ENCODE measurements at places on chromosomes 6 and 20. TPM values are rescaled to one million over a fixed set of nuclear protein-coding genes. Genes with fewer than 3 reads are reported as not detected.

The STX11 gene
- 36.0 TPM for total RNA-seq

The SNHG17 gene
- 119 TPM for total RNA-seq

The SLC17A9 gene
- total RNA-seq: 10.2 TPM

The COL19A1 gene
- total RNA-seq: 0.19 TPM

The MACROD2 gene
- total RNA-seq: not detected

The NHSL1 gene
- total RNA-seq: 1.6 TPM

DNA sequence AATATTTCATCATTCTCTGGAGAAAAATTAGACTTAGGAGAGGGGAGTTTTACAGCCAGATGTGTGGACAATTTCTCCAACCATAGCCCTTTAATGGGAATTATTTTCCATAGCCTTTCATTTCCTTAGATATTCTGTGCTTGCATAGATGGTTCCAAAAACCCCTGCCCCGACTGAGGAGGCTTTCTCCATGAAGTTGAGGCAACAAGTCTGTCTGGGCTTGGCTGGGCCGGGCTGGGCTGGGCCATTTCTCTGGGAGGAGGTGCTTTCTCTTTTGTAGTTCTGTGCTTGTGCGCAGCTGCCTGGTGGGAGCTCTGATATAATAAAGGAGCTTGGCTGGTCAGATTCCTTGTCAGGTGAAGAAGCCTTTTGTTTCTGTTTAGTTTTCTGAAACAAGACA lies 71.4 kb downstream of the SOBP start:
- no peaks in the 10 kb centered on the region for H3K36me3 ChIP-seq
- no peaks in the 10 kb centered on the region for H3K4me1 ChIP-seq
- no peak for DNase-seq
- H3K4me3 ChIP-seq: no peak overlapping the region
- peaks cover 30% of the 10 kb centered on the region for H3K27me3 ChIP-seq

GRCh38 chr6:136920671-136921380 lies 1.3 kb upstream of the SLC35D3 start:
- H3K27me3 ChIP-seq: peaks cover 48% of the 10 kb centered on the region
- peak overlapping the region; percentile 88 for H3K4me3 ChIP-seq
- H3K27ac ChIP-seq: peak overlapping the region; percentile 19

- H3K36me3 ChIP-seq: no peaks in the 10 kb centered on the region
- H3K4me1 ChIP-seq: no peaks in the 10 kb centered on the region
- no peak for DNase-seq
- H3K4me3 ChIP-seq: no peak overlapping the region
Measured at GRCh38 chr6:55047451-55048044, 126.8 kb upstream of the HCRTR2 start.

GRCh38 chr20:10667560-10668167 lies 6.1 kb downstream of the JAG1 start:
- no peak overlapping the region for H3K27ac ChIP-seq
- no peaks in the 10 kb centered on the region for H3K36me3 ChIP-seq
- no peak for DNase-seq
- H3K27me3 ChIP-seq: peaks cover 55% of the 10 kb centered on the region
- no peak overlapping the region for H3K4me3 ChIP-seq
- peaks cover 22% of the 10 kb centered on the region for H3K4me1 ChIP-seq

- no peak for DNase-seq
- H3K36me3 ChIP-seq: no peaks in the 10 kb centered on the region
- H3K27ac ChIP-seq: no peak overlapping the region
- H3K4me1 ChIP-seq: no peaks in the 10 kb centered on the region
- H3K4me3 ChIP-seq: no peak overlapping the region
Measured at GRCh38 chr6:123967905-123968304, 164.2 kb downstream of the NKAIN2 start.

DNA sequence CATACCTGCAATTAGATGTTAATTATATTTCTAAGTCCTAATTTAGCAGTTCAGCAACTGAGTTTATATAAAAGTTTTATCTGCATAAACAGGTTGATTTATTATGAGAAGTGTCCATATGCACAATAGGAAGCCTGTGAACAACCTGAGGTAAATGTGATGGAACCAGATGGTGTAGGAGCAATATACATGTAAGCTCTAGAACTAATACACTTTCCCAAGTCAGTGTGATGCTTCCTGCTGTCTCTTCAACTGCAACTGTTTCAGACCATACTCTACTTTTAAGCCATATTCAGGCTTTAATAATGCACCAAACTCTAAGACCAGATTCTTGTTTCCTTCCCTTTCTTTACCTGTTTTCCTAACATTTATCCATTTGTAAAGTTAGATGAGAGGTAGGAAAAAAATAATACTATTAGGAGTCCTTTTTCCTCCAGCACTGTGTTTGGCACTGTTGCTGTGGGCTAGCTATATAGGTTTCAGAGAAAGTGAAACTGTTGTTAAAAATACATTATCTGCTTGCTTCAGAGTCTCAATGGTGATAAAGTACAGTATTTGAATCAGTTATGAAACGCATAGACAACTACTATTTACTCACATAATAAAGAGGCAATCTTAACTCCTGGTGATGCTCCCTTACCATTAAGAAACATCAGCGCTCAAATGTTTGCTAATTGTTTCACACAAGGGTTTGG lies 1009.3 kb downstream of the GRIK2 start:
- no peak for DNase-seq
- no peaks in the 10 kb centered on the region for H3K36me3 ChIP-seq
- no peak overlapping the region for H3K4me3 ChIP-seq
- H3K27ac ChIP-seq: no peak overlapping the region

GRCh38 chr6:155274106-155274505 lies 10.3 kb downstream of the CLDN20 start:
- H3K36me3 ChIP-seq: peaks cover 10% of the 10 kb centered on the region
- H3K4me1 ChIP-seq: peaks cover 6% of the 10 kb centered on the region
- H3K27ac ChIP-seq: no peak overlapping the region

DNA sequence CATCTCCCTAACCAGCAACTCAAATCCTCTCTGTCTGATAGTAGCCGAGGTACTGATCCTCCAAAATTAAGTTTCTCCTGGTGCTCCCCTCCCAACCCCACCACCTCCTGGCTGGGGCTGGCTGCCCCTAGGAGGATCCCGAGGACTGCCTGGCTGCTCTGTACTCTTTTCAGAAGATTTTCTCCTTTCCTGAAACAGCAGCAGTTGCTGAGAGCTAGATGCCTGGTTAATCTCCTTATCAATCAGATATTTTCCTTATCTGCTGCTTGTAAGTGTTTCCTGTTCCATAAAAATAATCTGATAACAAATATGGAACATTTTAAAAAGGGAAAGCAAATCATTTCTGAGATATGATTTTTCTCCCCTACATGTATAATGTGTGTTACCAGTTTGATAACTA lies 52.8 kb downstream of the ZMYND8 start:
- H3K36me3 ChIP-seq: peaks cover 7% of the 10 kb centered on the region
- H3K4me3 ChIP-seq: no peak overlapping the region
- DNase-seq: no peak

- peak overlapping the region; percentile 77 for H3K27ac ChIP-seq
- H3K4me1 ChIP-seq: peaks cover 76% of the 10 kb centered on the region
- peak overlapping the region; percentile 77 for H3K4me3 ChIP-seq
- no peaks in the 10 kb centered on the region for H3K36me3 ChIP-seq
- no peaks in the 10 kb centered on the region for H3K27me3 ChIP-seq
Measured at GRCh38 chr6:159107451-159108260, 61.5 kb upstream of the FNDC1 start.

DNA sequence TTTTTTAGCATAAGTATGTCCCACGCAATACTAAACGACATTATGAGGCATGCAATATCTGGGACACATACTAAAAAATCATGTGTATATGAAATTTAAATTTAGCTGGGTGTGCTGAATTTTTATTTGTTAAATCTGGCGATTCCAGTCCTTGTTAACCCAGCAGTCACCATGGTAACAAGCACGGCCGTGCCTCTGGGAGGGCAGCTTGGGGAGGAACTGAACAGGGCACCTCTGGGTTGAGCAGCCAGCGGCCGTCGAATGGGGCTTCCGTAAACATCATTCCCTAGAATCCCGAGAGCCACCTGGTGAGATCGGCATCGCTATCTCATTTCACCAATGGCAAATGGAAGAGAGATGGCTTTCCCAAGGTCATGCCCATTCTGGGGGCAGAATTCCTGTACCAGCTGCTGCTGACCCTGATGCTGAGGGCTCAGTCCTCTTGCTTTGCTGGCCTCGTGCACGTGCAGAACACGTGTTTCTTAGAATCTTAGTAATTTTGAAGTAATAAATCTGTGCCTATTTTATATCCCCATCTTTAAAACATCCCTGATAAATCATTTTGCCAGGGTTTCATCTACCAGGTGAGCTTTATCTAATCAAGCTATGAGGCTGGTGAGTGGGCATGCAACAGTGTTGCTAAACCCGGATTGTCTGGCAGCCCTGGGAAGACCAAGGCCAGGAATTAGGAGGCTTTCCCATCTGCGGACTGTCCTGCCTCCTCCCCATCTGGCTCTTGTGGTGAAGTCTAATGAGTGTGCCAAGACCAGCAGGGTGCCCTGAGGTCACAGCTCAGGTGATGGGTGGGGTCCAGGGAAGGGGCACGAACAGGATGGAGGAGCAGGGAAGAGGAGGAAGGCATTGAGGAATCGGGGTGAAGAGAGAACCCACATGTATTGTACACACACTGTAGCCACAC lies 85.1 kb downstream of the AGPAT4 start:
- no peaks in the 10 kb centered on the region for H3K27me3 ChIP-seq
- H3K27ac ChIP-seq: no peak overlapping the region
- DNase-seq: no peak
- peaks cover 10% of the 10 kb centered on the region for H3K4me1 ChIP-seq
- peaks cover 10% of the 10 kb centered on the region for H3K36me3 ChIP-seq

DNA sequence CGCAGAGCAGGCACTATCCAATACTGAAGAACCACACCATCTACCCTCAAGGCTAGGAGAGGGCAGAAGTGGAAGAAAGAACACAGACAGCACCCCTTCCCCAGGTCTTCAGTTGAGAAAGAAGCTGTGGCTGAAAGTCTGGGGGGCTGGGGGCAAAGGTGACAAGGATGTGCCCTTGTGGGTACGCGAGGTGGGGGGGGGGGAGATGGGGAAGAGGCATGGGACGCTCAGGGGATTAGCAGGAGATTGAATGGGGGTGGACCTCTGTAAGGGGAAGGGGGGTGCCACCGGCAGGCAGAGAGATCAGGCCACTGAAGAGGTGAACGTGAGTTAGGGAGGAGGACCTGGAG lies 1.1 kb downstream of the B4GALT5 start:
- DNase-seq: no peak
- H3K36me3 ChIP-seq: peaks cover 1% of the 10 kb centered on the region
- peak overlapping the region; percentile 84 for H3K4me3 ChIP-seq
- H3K4me1 ChIP-seq: peaks cover 50% of the 10 kb centered on the region
- H3K27ac ChIP-seq: peak overlapping the region; percentile 67

DNA sequence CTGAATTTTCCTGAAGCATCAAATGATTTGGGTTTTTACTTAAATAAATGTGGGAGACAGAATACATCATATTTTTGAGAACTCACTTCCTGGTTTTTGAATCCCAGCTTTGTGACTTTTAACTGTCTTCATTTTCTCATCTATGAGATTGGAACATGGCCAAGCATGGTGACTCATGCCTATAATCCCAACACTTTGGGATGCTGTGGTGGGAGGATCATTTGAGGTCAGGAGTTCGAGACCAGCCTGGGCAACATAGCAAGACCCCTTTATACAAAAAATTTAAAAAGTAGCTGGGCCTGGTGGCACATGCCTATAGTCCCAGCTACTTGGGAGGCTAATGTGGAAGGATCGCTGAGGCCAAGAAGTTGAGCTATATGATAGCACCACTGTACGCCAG lies 122.3 kb downstream of the QKI start:
- H3K27me3 ChIP-seq: no peaks in the 10 kb centered on the region
- H3K27ac ChIP-seq: no peak overlapping the region
- DNase-seq: no peak
- H3K36me3 ChIP-seq: no peaks in the 10 kb centered on the region
- peaks cover 12% of the 10 kb centered on the region for H3K4me1 ChIP-seq

DNA sequence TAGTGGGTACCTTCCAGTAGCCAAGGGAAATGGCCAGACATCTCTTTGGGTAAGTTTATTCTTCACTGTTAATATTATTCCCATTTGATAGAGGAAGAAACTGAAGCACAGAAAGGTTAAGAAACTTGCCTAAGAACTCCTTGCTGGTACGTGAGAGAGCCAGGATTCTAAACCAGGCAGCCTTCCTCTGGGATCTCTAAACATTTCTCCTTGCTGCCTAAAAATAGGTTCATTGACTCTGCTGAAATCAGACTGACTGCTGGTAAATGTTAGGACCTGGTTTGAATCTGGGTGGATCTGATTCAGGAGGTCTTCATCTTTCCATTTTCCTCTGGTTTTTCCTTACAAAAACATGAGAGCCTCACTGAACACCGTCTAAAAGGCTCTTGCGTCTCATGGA lies 186.9 kb downstream of the AIG1 start:
- no peaks in the 10 kb centered on the region for H3K27me3 ChIP-seq
- no peaks in the 10 kb centered on the region for H3K36me3 ChIP-seq
- H3K4me3 ChIP-seq: no peak overlapping the region
- no peak for DNase-seq
- no peak overlapping the region for H3K27ac ChIP-seq
- H3K4me1 ChIP-seq: peaks cover 10% of the 10 kb centered on the region

DNA sequence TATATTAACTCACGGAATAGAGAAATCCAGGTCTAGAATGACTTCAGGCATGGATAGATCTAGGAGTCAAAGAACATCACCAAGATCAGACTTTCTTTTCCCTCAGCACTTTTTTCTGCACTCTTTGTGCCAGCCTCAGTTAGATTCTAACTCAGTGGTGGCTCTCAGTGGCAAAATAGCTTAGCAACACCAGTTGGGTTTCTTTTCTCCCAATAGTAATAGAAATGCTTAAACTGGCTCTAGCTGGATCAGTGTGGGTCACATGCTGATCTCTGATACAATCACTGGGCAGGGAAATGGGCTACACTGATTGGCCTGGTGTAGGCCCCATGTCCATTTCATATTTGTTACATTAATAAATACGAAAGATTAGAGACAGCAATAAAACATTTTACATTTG lies 44.2 kb upstream of the ARFGEF2 start:
- H3K27ac ChIP-seq: no peak overlapping the region
- H3K4me1 ChIP-seq: peaks cover 17% of the 10 kb centered on the region
- H3K27me3 ChIP-seq: no peaks in the 10 kb centered on the region
- no peak overlapping the region for H3K4me3 ChIP-seq

DNA sequence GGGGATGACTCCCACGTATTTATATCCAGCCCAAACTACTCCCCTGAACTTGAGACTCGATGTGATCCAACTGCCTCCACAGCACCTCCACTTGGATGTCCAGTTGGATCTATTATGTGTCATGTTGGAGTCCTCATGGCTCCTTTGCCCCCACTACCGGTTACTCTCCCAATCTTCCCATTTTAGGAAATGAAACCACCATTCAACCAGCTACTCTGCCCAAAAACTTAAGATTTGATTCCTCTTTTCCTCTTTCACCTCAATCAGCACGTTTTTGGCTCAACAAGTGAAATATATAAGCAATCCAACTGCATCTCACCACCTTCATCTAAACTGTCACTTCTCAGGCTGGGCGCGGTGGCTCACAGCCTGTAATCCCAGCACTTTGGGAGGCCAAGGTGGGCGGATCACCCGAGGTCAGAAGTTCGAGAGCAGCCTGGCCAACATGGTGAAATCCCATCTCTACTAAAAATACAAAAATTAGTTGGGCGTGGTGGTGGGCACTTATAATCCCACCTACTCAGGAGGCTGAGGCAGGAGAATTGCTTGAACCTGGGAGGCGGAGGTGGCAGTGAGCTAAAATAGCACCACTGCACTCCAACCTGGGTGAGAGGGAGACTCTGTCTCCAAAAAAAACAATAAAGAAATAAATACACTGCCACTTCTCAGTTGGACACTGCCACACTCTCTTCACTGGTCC lies 3.4 kb downstream of the AHCY start:
- H3K4me3 ChIP-seq: no peak overlapping the region
- H3K27ac ChIP-seq: no peak overlapping the region
- no peaks in the 10 kb centered on the region for H3K36me3 ChIP-seq
- DNase-seq: no peak
- no peaks in the 10 kb centered on the region for H3K27me3 ChIP-seq

Measured in activated T-cell treated with anti-CD3 and anti-CD28 coated beads, Interleukin-2, amount 50 U/mL, for 72 hours (primary cell).